ENCODE measurements at places on chromosomes 4 and X. TPM values are rescaled to one million over a fixed set of nuclear protein-coding genes. Genes with fewer than 3 reads are reported as not detected.

The GPR50 gene
- not detected for total RNA-seq

The TRAM1L1 gene
- 1.3 TPM for total RNA-seq

The SERPINA7 gene
- total RNA-seq, result not detected

The S100P gene
- total RNA-seq, result not detected

The NXF2 gene
- total RNA-seq, result not detected

The HSD17B13 gene
- not detected for total RNA-seq

The FMR1NB gene
- total RNA-seq, result not detected
